ENCODE measurements at places on chromosomes 2 and 18.

DNA sequence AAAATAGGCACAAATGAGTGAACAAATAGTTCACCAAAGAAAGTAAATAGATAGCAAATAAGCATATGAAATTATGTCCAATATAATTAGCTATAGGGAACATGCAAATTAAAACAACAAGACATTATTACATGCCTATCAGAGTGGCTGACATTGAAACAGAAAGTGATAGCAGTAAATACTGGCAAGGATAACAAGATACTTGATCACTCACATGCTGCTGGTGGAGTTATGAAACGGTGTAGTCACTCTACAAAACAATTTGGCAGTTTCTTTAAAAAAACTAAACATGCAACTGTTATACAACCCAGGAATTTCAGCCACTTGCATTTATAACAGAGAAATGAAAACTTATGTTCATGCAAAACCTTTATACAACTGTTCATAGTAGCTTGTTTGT is 439.2 kb upstream of the ACVR2A start:
- no peak for DNase-seq

- DNase-seq = peak; percentile 44
Measured at GRCh38 chr2:71749671-71750101, 296.3 kb downstream of the DYSF start.

DNA sequence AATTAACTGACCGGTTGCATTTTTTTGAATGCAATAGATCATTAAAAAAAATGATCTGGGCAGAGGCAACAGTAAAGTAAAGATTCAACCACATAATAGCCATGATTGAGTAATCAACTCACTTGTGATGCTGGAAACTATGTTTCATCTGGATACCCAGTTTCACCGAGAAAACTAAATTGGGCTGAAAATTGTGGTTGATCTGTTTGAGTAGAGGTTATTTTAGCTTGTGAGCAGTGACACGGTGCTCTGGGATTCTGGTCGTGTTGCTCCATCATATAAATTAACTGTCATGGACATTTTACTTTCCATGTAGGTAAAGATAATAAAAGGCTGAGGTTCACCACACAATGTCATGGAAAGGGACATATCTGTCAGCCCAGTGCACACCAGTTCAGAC is 58.7 kb downstream of the CD226 start:
- DNase-seq = no peak

DNA sequence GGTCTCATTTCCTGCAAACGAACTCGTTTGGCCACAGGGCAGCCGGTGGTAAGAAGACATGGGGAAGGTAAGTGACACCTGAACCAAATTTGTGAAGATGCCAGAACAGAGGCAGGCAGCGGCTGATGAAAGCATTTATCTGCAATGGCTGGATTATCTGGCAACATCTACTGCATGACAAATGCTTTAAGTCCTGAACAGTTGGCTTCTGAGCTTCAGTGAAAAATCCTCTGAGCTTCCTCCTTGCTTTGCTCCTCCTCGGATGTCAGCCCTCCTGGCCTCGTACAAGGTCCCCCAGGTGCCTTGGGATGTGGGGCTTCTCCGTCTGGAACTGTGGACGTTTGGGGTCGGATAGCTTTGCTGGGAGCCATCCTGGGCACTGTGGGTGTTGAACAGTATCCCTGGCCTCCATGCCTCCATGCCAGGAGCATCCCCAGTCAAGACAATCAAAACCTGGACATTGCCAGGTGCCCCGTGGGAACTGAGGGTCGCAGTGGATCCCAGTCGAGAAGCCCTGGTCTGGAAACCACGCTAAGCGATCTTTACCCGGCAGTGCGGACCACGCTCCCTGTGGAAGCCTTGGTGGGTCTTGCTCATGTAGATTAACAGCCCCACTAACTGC is 49.3 kb downstream of the KCNG2 start:
- no peak for DNase-seq

GRCh38 chr18:49067071-49067470 is 116.3 kb upstream of the SMAD7 start:
- no peak for DNase-seq

- no peak for DNase-seq
Measured at GRCh38 chr2:187638840-187639239, 84.6 kb upstream of the TFPI start.

DNA sequence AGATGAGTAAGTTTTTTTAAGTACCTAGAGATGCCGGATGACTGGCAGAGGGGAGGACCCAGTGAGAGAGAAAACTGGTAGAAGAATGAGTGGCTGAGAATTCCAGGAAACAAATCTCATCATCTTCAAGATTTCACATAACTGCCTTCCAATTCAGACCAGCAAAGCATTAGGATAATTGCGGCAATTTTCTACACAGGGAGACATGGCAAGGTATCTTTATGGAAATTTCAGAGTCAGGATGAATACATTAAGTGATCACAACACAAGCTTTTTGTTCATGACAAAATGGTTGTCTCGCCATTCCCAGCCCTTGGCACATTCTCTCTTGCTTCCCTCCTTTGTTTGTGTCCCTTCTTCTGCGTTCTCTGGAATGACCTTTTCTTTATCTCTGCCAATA is 82.1 kb downstream of the ALK start:
- no peak for DNase-seq

- DNase-seq = no peak
Measured at GRCh38 chr2:146807568-146808168, 1037.2 kb upstream of the ACVR2A start.

GRCh38 chr2:196096982-196097745 is 28.5 kb upstream of the DNAH7 start:
- DNase-seq = no peak

DNA sequence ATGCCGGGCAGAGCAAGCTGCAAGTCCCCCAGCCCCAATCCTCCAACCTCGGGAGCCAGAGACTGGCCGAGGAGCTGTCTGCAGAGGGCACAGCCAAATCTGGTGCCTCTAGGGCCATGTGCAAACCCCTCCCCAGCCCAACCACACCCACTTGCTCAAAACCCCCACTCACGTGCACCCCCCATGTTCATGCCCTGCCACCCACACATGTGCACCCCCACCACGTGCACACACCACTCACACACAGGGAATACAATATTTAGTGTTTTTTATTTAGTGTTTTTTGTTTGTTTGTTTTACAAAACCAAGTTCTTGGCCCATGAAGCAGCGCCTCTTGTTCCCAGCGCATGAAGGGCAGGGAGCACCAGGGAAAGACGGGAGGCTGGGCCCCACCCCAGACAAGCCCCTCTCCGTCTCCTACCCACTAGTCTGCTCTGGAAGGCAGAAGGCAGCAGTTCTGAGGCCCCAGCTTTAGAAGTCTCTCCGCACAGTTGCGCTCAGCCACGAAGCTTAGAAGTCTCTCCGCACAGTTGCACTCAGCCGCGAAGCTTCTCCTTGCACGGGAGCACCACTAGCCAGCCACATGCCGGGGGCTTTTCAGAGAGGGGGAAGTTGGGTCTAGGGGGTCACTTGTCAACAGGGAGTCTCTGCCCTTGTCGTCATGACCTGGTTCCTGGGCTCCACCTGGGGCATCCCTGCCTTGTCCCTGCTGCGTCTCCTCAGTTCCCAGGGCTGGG is 276.1 kb upstream of the HDAC4 start:
- DNase-seq = no peak

GRCh38 chr2:9754532-9754887 is 88.8 kb upstream of the TAF1B start:
- DNase-seq = no peak

- no peak for DNase-seq
Measured at GRCh38 chr2:19408592-19408991, 50.2 kb upstream of the OSR1 start.

DNA sequence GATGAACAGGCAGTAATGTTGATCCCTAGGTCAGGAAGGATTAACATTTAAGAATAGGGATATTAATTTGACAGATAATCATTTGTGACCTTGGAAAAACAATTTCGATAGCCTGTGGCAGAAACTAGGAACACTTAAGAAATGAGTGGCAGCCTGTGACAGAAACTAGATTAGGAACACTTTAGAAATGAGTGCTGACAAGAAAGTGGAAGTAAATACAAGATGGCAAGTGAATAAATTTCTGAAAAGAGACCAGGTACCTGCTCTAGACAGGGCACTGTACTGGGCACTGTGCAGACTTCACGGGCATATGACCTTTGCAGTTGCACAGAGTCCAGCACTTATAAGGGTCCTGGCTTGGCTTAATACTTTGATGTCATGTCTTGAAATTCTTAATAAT is 5.5 kb upstream of the HNRNPA3 start:
- no peak for DNase-seq

DNA sequence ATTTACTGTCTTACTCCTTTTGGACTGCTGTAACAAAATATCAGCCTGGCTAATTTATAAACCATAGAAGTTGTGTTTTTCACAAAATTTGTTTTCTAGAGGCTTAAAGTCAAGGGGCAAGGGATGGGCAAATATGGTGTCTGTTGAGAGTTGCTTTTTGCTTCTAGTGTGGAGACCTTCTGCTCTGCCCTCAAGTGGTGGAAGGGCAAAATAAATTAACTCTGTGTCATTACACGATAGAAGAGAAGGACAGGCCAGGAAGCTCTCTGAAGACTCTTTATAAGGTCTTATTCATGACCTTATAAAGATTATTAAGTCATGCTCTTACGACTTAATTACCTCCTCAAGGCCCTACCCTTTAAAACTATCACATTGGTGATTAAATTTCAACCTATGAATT is 181.2 kb upstream of the LRATD1 start:
- peak; percentile 28 for DNase-seq

GRCh38 chr2:179240481-179241451 is 23.9 kb downstream of the SESTD1 start:
- DNase-seq = no peak

DNA sequence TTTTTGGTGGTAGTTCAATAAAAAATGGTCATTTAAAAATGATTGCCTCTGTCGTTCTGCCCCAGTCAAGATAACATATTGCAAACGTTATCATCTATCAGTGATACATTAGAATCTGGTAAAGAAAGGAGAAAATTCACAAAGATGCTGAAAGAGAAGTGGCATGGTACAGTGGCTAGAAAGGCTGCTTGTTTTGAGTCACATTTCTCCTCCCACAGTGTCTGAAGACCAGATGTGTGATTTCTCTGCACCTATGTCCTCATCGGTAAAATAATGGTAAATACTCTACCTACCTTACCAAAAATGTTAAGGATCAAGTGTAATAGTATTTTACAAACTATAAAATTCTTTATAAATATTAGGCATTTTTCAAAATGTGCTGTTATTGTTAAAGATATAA is 76.1 kb upstream of the NOSTRIN start:
- no peak for DNase-seq

- DNase-seq = no peak
Measured at GRCh38 chr2:115036818-115037217, 594.4 kb downstream of the DPP10 start.

DNA sequence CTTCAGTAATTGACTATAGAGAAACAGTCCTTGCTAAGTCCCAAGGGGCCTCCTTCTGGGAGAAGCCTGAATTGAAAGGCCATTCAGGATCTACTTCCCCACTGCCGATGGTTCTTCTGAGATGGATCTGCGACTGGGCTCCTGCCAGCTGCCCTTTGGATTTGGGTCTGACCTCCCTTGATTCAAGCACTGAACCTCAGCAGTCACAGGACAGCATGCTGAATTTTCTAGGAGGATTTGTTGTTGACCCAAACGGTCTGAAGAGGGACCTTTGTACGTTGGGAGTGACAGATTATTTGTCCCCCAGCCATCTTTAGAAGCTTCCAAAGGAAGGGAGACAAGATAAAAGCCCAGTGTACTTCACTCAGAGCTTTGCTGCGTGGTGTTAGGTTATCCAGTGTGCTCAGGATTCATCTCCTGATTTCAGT is 67.1 kb downstream of the NXPH2 start:
- no peak for DNase-seq

- DNase-seq = peak; percentile 66
Measured at GRCh38 chr2:209762563-209762962, 9.1 kb upstream of the UNC80 start.

DNA sequence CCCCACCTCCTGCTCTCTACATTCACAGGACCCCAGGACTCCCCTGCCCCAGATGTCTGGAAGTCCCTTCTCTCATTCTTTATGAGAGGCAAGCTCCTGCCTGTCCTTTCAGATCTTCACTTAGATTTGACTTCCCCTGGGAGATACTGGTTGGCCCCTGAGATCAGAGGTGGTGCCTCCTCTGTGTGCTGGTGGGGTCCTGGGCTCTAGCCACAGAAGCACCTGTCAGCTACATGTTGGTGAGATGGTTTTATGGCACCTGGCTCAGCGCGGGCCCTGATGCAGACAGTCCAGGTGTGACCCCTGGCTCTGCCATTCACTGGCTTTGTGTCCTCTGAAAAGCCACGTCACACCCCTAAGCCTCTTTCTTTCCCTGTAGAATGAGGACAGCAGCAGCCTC is 369.6 kb upstream of the ID2 start:
- DNase-seq = no peak

DNA sequence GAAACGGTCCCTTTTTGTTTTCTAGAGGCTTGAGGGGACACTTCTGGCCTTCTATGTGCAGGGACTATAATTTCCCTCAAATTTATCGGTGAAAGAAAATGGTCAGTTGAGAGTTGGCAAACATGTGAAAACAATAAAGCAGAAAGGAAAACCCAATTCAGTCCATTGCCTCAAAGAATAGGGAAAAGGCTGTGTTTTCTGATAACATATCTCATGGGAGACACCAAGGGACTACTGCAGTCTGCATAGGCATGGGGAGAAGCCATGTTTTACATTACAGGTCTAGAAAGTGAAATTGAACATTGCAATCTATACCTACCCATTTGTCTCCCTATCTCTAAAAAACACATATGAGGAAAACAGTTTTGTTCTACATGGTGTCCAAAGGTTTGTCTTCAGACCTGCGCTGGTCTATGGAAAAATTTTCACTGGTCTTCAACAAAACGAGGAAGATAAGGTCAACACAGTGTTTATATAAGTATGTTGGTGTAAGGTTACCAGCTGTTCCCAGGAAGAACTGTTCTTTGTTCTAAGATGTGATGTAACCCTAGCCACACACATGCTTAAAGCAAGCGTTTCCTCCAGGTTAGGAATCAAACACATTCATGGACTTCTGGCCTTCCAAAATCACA is 179.7 kb downstream of the MREG start:
- DNase-seq = peak; percentile 69

GRCh38 chr2:99648906-99649789 is 159.3 kb upstream of the REV1 start:
- no peak for DNase-seq

DNA sequence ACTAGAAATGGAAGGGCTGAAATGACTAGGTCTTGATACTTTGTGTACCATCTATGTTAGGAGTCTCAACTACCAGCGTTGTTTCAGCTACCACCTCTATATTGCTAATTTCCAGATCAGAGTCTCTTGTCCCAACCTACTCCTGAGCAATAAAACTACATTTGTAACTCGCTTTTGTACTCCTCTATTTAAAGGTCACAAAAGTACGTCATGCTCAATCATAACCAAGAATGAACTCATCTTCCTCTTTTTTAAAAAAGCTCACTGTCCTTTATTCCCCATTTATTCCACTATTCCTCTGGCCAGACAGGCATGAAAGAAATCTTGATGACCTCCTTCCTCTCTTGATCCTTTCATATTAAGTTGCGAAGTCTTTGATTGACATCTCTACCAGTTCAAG is 11.2 kb upstream of the MATN3 start:
- no peak for DNase-seq

- no peak for DNase-seq
Measured at GRCh38 chr2:30932870-30933269, 125.6 kb upstream of the CAPN13 start.

- DNase-seq = no peak
Measured at GRCh38 chr18:568731-569130, 11.4 kb upstream of the CETN1 start.
